ENCODE measurements at places on chromosomes 1 and 21.
A peak's percentile ranks its signal among the peaks of the same experiment; 100 is the strongest.

DNA sequence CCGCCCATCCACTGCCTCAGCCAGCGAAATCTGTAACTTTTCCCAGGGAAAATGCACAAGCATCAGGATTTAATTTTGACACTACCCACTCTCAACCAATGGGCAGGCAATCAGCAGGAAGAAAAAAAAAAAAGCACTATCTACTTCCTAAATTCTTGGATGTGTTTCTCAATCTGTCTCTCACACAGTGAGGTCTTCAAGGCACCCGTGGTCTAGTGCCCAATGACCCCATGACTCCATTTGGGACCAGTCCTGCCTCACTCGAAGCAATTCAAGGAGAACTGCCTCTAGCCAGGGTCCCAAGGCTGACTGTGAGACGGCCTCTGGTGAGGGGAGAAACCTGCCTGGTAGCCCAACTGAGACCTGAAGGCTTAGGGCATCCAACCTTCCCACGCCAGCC lies 35.9 kb downstream of the CSF1 start:
- no peak for DNase-seq

GRCh38 chr1:243896313-243896712 lies 46.3 kb upstream of the AKT3 start:
- no peak for DNase-seq

- no peak for DNase-seq
These were observed 41.0 kb downstream of the TBX15 start for GRCh38 chr1:118947003-118947765.

DNA sequence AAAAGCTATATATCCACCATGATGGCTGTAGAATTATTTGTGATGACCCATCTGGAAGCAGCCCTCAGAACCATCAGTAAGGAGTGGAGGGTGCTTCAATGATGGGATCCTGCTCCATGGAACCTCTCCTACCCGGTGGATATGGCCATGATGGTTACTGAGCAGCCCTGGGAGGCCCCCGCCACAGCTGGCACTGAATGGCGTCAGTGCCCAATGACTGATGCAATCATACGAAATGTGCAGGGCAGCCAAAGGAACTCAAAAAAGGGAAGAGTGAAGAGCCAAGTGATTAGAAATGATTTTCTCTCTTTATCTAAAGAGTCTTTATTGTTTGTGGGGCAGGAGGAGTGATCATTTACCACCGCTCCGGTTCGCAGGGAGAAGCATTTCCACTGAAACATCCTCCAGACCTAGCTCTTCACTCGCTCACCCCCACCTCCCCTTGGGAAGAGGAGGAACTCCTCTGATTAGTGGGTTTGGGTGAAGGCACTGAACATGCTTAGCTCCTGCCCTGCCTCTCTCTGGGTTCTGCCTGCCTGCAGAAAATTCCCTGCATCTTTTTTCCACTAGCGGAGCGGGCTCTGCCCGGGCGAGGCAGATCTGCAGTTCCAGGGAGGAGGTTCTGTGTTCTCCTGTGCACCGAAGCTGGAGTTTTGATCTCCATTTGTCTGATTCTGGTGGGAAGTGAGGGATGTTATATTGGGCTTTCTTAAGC lies 260.3 kb downstream of the GRIK3 start:
- DNase-seq = no peak

GRCh38 chr21:29235714-29236197 lies 63.0 kb upstream of the BACH1 start:
- no peak for DNase-seq

DNA sequence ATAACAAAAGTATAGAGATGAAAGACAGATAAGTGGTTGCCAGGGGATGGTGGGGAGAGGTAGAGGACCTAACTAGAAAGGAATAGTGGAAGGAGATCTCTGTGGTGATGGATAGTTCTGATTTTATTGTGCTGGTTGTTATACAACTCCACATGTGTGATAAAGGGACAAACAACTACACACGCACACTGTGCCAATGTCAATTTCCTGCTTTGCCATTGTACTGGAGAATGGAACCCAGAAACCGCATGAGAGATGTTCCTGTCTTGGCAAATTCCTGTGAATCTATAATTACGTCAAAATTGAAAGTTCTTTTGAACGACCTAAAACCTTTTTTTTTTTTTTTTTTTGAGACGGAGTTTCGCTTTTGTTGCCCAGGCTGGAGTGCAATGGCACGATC lies 11.0 kb downstream of the TNFRSF9 start:
- DNase-seq = no peak

GRCh38 chr1:40931601-40932000 lies 47.9 kb upstream of the CTPS1 start:
- DNase-seq = no peak

- no peak for DNase-seq
These were observed 479.4 kb downstream of the KCNT2 start for GRCh38 chr1:196128835-196129234.

DNA sequence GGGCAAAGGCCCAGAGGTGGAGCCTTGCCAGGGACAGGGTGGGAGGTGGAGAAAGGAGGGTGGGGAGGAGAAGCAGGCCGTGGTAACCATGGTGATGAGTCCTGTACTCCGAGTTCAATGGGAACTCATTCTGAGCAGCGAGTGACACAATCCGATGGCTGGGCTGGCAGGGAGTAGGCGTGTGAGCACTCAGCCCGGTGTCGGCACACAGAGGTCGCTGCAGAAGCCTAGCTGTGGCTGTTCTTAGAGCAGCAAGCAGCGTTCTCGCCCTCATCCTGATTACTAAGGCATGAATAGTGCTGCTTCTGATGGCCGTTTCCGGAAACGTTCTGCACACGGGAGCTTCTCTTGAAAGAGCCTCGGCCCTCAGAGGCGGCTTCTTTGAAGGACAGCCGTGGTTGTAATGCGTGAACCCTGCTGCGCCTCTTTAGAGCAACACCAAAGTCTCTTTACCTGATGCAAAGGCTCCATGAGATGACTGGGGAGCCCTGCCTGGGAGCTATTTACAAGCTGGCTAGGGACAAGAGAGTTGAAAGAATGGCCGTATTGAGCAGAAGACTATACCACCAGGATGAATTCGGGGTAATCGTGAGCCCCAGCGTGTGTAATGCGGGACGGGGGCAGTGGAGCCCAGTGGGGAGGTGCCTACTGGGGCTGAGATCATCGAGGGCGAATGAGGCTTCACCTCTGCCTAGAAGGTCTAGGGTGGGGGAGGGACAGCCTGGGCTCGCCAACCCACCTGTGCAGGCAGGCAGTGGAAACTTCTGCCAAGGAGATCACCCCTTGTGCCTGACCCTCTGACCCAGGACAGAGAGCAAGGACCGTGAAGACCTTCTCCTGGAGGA lies 72.8 kb upstream of the PAX7 start:
- peak; percentile 66 for DNase-seq

GRCh38 chr1:209241487-209241886 lies 342.0 kb upstream of the CAMK1G start:
- DNase-seq = no peak

DNA sequence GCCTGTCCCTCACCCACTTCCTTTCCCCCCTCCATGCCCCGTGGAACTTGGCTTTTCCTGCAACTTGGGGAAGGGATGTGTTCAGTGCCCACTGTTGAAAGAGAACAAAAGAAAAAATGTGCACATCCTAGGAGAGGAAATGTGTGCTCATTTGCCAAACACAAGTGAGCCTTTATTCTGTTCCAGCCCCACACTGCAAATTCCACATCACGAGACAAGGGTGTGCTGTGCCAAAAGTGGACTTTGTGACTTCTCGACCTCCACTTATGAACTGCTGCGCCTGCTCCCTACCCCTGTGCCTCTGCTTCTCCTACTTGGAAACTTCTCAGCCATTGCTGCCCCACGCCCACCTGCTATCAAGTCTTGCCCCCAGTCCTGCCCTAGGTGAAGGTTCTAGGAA lies 97.0 kb upstream of the GRIK3 start:
- no peak for DNase-seq

DNA sequence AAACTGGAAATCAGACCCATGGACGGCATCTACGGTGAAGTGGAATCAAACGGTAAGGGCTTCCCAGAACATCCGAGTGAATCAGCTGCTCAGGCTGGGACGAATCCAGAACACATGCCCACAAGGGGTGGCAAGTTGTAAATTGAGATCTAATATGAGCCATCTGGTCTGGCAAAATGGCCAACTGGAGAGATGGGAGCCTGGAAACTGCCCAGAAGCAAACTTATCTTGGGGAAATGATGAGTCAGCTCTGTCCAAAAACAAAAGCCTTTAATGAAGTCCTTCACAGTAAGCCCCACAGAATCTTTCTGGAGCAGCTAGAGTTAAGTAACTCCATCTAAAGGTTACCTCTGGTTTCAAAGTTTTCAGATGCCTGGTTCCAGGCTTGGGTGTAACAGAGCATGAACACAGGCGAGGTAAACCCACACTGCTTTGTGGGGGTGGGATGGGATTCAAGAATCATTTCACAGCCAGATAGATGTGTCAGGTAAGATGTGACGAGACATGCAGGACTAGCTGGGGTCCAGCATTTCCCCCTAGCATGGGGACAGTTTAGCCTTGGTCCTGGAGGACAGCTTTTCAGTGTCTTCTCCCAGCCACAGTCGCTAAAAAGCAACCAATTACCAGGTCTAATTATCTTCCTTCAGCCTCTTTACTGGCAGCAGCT lies 10.5 kb upstream of the SRP9 start:
- DNase-seq = no peak

DNA sequence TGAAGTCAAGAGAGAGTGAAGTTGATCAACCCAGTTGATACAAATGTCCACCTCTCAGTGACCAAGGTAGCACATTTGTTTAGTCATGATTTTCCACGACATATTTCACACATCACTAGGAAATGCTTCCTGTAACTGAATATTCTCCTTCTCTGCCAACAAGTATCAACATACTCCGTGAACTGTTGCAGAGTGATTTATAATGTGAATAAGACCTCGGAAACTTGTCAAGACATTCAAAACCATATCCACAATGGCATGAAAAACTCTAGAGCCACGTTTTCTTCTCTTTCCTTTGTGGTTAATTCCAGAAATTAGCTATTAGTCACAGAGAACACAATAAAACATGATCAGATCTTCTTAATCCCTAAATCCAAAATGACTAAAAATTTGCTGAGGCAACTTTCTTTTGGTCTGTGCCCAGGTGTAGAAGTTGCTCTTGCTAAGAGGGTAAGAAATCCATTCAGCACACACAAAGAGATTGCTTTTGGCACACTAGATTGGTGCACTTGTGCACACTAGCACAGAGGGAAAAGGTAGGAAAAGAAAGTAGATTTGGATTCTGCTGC lies 244.3 kb upstream of the NRIP1 start:
- DNase-seq = no peak

- DNase-seq = no peak
These were observed 450.0 kb downstream of the USP25 start for GRCh38 chr21:16179773-16180172.

GRCh38 chr1:227449051-227449450 lies 114.3 kb upstream of the ZNF678 start:
- DNase-seq = peak; percentile 72

DNA sequence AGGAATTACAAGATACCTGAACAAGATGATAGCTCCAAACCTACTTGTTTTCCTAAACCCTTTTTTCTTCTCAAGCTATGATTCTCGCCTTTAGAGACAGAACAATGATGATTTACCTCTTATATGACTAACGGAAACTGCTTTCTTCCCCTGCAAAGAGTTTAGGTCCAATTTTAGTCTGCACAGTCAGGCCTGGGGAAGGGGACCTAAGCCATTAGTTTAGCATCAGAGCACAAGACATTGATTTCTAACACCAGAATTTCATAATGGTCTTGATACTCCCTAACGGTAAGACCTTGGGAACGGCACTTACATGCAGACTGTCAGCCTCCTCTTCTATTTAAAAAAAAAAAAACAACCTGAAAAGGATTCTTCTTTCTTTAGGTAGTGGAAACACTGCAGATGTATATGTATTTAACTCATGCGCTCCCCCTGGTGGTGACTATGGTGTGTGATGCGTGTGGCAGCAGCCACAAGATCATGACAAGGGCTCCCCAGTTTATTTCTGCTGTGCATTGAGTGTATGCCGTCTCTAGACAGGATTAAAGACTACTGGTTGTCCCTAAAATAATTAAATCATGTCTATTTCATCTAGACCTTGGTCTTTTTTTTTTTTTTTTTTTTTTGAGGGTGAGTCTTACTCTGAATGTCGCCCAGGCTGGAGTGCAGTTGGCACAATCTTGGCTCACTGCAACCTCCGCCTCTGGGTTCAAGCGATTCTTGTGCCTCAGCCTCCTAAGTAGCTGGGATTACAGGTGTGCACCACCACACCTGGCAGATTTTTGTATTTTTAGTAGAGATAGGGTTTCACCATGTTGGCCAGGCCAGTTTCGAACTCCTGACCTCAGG lies 37.3 kb upstream of the TMEM222 start:
- no peak for DNase-seq

GRCh38 chr1:30302858-30303257 lies 420.5 kb downstream of the MATN1 start:
- DNase-seq = peak; percentile 14

GRCh38 chr21:34313116-34313515 lies 50.7 kb upstream of the KCNE2 start:
- no peak for DNase-seq

GRCh38 chr1:43952731-43953346 lies 6.1 kb downstream of the IPO13 start:
- no peak for DNase-seq

DNA sequence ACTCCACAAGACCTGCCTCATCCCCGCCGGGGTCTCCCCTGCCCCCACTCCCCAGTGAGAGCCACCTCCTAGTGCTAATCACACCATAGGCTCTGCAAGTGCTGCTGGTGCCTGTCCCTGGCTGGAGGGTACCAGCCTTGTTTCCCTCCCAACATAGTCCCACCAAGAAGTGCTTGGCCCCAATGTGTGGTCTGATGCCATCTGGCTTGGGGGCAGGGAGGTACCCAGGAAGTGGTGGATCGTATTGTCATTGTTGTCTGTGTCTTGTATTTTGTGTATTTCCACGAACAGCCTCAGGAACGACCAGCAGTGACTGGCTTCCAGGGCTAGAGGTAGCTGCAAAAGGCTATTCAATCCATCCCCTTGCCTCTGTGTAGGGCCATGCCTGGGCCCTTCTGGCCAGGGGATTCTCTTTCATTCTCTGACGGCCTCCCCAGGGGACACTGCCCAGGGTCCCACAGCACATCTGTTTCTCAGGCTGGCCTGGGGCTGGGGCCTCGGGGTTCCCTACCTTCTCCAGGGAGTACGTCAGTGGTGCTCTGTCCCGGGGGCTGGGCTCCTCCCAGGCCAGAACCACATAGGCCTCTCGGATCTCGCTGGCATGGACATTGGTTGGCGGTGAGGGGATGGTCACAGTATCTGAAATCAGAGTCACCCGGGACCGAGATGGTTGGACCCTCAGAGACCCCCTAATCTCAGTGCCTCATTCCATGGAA lies 22.8 kb downstream of the MYOM3 start:
- no peak for DNase-seq

- DNase-seq = no peak
These were observed 223.2 kb downstream of the FOXD2 start for GRCh38 chr1:47661040-47661439.

DNA sequence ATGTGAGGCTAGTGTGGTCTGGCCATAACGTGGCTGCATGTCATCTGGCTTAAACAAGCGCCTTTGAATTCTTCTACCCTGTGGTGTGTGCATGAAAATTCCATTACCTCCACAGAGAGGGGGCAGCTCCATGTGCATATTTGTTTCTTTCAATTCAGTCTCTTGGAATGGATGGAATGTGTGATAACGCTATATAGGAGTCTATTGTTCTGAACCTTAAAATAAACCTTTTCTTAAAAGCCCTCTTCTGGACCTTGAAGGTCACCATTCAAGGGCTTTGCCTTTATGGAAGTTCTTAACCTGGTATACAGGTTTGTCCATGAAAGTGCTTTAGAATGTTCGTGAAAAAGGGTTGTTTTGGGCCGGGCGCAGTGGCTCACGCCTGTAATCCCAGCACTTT lies 118.2 kb upstream of the ADGRL2 start:
- DNase-seq = no peak

- no peak for DNase-seq
These were observed 20.9 kb downstream of the POFUT2 start for GRCh38 chr21:45266518-45267389.

- DNase-seq = no peak
These were observed 2.6 kb downstream of the ADAMTS5 start for GRCh38 chr21:26964170-26964778.

Measured in H1 (cell line).